Tibial nerve (tissue), 4 donors: ENCODE measurements at places on chromosomes 2 and 18. TPM values are rescaled to one million over a fixed set of nuclear protein-coding genes. Genes with fewer than 3 reads are reported as not detected.

- no peak for DNase-seq
- H3K36me3 ChIP-seq: no peaks in the 10 kb centered on the region
- no peak overlapping the region for H3K27ac ChIP-seq
- peaks cover 40% of the 10 kb centered on the region for H3K4me1 ChIP-seq
Measured at GRCh38 chr2:204264621-204265140, 280.6 kb upstream of the PARD3B start.

- no peak overlapping the region for H3K4me3 ChIP-seq
- DNase-seq: no peak
- no peaks in the 10 kb centered on the region for H3K36me3 ChIP-seq
Measured at GRCh38 chr18:76212960-76213359, 282.1 kb downstream of the ZNF516 start.

DNA sequence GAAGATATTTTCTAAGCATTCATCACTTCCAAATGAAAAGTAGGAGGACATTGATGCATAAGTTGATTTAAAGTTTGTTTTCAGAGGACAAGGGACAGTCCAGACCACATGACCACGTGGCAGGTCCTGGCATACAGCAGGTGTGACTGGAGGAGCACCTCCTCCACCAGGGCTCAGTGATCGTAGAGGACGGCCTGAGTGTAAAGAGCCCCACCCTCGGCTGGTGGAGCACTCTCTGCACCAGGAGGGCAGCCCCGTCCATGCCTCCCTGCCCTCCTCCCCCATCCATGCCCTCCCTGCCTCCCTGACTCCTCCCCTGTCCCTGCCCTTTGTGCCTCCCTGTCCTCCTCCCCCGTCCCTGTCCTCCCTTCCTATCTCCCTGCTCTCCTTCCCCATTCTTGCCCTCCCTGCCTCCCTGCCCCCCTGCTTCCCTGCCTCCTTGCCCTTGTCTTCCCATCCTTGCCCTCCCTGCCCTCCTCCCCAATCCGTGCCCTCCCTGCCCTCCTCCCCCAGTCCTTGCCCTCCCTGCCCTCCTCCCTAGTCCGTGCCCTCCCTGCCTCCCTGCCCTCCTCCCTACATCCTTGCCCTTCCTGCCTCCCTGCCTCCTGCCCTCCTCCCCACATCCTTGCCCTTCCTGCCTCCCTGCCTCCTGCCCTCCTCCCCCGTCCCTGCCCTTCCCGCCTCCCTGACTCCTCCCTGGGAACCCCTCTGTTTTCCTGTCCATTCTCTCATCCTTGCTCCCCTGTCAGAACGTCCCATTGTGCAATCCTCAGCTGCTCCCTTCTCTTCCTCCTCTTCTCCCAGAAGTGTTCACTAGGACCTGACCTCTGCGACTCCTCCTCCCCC, 47.9 kb downstream of the ANKMY1 start:
- H3K27ac ChIP-seq: no peak overlapping the region
- H3K4me1 ChIP-seq: peaks cover 6% of the 10 kb centered on the region
- no peaks in the 10 kb centered on the region for H3K27me3 ChIP-seq
- no peak overlapping the region for H3K4me3 ChIP-seq
- DNase-seq: no peak

GRCh38 chr2:67008155-67008554, 389.0 kb upstream of the ETAA1 start:
- no peaks in the 10 kb centered on the region for H3K27me3 ChIP-seq
- DNase-seq: no peak
- no peak overlapping the region for H3K27ac ChIP-seq

PAX3 gene
- not detected for total RNA-seq

DNA sequence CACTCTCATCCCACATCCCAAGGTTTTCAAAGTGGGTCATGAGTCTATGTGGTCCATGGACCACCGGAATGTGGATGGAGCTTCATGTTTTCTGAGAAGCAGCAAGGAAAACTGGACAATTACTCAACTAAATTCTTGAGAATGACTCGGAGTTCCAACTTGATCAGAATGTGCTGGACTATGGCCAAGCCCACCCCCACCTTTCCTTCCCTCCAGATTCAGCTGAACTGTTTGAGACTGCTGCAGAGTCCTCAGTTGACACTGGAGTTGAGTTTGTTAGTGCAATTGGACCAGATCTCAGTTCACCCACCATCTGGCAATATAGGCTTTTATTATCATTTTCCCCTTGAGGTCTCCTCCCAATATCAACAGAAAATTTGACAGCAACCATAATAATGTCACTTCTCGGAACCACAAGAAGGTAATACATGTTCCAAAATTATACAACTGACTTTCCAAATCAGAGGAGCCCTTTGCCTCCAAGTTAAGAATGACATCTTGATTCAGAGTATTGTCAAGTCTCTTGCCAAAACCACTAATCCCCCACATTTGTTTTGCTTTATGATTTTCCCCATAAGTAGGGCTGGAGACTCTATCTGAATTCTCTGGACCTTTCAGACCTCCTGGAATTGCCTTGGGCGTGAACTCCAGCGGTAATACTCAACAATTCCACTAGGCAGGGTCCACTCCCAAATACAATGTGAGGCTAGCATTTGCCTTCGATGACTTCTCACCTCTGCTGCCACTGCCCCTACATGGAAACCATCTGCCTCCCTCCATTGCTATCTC, 8.8 kb downstream of the COL4A4 start:
- no peak for DNase-seq
- no peaks in the 10 kb centered on the region for H3K4me1 ChIP-seq
- H3K27ac ChIP-seq: no peak overlapping the region
- H3K27me3 ChIP-seq: no peaks in the 10 kb centered on the region
- no peaks in the 10 kb centered on the region for H3K36me3 ChIP-seq
- H3K4me3 ChIP-seq: no peak overlapping the region

DNA sequence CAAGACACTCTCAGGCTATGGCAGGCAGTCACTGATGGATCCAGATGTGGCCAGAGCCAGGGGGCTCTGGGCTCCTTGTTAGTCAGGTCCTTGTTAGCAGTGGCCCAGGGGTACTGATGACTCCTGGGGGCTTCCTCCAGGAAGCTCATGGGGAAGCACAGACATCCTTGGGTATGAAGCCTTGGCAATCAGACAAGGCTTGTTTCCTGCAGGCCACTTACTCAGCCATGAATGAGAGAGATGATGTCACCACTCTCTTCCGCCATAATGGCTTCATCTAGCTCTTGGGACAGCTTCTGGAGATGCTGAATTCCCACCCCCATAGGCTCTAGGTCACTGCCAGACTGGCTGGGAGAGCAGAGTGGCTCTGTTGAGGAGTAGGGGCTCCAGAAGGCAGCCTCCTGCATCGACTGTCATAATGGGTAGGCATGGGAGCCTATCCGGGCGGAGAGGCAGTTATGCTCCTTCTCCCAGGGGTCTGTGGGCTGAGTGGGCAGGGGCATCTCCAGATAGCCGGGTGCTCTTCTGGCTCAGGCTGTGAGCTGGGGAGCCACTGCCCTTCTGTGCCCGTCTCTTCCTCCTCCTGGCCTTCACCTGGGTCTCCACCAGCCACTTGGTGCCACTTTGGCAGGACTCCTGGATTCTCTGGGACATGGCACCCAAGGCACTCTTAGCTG, 40.2 kb upstream of the BMPR2 start:
- H3K4me3 ChIP-seq: no peak overlapping the region

CTDSP1 gene
- 143 TPM for total RNA-seq

GRCh38 chr2:163611557-163611906, 124.3 kb downstream of the FIGN start:
- no peaks in the 10 kb centered on the region for H3K27me3 ChIP-seq
- H3K36me3 ChIP-seq: no peaks in the 10 kb centered on the region
- H3K27ac ChIP-seq: no peak overlapping the region
- H3K4me3 ChIP-seq: no peak overlapping the region
- no peak for DNase-seq

DNA sequence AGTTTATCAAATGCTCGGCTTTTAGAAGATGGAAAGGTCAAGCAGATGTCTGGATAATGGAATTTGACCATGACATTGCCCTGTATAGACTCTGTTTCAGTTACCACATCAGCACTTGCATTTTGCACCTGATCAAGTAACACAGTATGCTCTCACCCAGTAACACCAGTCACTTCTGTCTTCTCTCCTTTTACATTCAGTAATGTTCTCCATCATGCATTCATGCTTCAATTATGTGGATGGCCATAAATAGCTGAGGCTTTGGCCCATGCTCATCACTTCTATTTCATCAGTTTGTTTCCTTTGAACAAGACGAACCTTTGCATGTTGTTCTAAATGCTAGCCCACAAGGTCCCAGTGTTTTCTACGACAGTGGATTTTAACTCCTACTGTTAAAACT, 322.9 kb upstream of the ACVR2A start:
- peaks cover 3% of the 10 kb centered on the region for H3K4me1 ChIP-seq
- H3K36me3 ChIP-seq: no peaks in the 10 kb centered on the region
- no peaks in the 10 kb centered on the region for H3K27me3 ChIP-seq
- H3K27ac ChIP-seq: no peak overlapping the region

- H3K4me1 ChIP-seq: no peaks in the 10 kb centered on the region
- H3K4me3 ChIP-seq: no peak overlapping the region
- DNase-seq: no peak
- H3K27me3 ChIP-seq: no peaks in the 10 kb centered on the region
- no peaks in the 10 kb centered on the region for H3K36me3 ChIP-seq
Measured at GRCh38 chr18:54888933-54889332, 60.7 kb downstream of the RAB27B start.

DNA sequence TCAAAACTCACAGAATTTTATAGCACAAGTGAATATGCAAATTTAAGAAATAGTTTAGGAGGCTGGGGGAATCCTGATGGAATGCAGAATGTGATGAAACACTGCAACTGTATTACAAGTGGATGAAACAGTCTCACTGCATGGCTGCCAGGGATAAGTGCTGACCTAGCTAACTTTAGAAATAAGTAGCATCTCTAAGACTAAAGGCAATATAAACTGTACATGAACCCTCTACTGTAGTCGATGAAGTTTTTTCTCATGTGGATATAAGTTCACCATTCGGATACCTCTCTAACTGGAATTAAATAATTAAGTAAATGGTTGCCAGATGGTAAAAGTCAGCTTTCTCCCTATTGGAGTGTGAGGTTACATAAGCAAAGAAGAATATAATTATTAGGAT, 777.8 kb upstream of the RAB6C start:
- H3K36me3 ChIP-seq: no peaks in the 10 kb centered on the region
- H3K27me3 ChIP-seq: no peaks in the 10 kb centered on the region
- H3K4me3 ChIP-seq: no peak overlapping the region
- DNase-seq: no peak

SIX3 gene
- total RNA-seq: not detected

GRCh38 chr18:61398961-61399705, 65.9 kb downstream of the CDH20 start:
- no peak overlapping the region for H3K27ac ChIP-seq
- no peaks in the 10 kb centered on the region for H3K36me3 ChIP-seq
- no peak overlapping the region for H3K4me3 ChIP-seq
- H3K27me3 ChIP-seq: no peaks in the 10 kb centered on the region
- DNase-seq: no peak
- no peaks in the 10 kb centered on the region for H3K4me1 ChIP-seq

SATB2 gene
- total RNA-seq: 13.8 TPM

GRCh38 chr2:173099804-173100203, 24.2 kb downstream of the MAP3K20 start:
- DNase-seq: no peak
- no peak overlapping the region for H3K4me3 ChIP-seq
- H3K36me3 ChIP-seq: no peaks in the 10 kb centered on the region
- no peaks in the 10 kb centered on the region for H3K4me1 ChIP-seq

REG3A gene
- total RNA-seq: not detected

- no peak overlapping the region for H3K4me3 ChIP-seq
- no peaks in the 10 kb centered on the region for H3K4me1 ChIP-seq
- no peaks in the 10 kb centered on the region for H3K36me3 ChIP-seq
- H3K27me3 ChIP-seq: no peaks in the 10 kb centered on the region
Measured at GRCh38 chr18:21684731-21685130, 19.8 kb downstream of the ABHD3 start.

PASK gene
- 4.4 TPM for total RNA-seq

- no peaks in the 10 kb centered on the region for H3K27me3 ChIP-seq
- DNase-seq: no peak
- no peaks in the 10 kb centered on the region for H3K36me3 ChIP-seq
- no peak overlapping the region for H3K27ac ChIP-seq
Measured at GRCh38 chr2:172372436-172372835, 55.0 kb upstream of the ITGA6 start.

- no peak overlapping the region for H3K4me3 ChIP-seq
- no peak for DNase-seq
- no peak overlapping the region for H3K27ac ChIP-seq
- no peaks in the 10 kb centered on the region for H3K36me3 ChIP-seq
Measured at GRCh38 chr2:238988105-238988504, 140.2 kb downstream of the TWIST2 start.

GRCh38 chr2:112896909-112897623, 13.9 kb upstream of the IL37 start:
- DNase-seq: no peak
- no peaks in the 10 kb centered on the region for H3K4me1 ChIP-seq
- H3K27me3 ChIP-seq: no peaks in the 10 kb centered on the region
- H3K36me3 ChIP-seq: no peaks in the 10 kb centered on the region
- H3K4me3 ChIP-seq: no peak overlapping the region

GRCh38 chr2:149175956-149176355, 137.5 kb downstream of the LYPD6B start:
- H3K27me3 ChIP-seq: no peaks in the 10 kb centered on the region
- H3K36me3 ChIP-seq: no peaks in the 10 kb centered on the region
- no peak for DNase-seq
- no peak overlapping the region for H3K27ac ChIP-seq
- H3K4me1 ChIP-seq: no peaks in the 10 kb centered on the region
